Esophagus squamous epithelium (tissue), 5 donors: ENCODE measurements at places on chromosomes 6 and 20.

DNA sequence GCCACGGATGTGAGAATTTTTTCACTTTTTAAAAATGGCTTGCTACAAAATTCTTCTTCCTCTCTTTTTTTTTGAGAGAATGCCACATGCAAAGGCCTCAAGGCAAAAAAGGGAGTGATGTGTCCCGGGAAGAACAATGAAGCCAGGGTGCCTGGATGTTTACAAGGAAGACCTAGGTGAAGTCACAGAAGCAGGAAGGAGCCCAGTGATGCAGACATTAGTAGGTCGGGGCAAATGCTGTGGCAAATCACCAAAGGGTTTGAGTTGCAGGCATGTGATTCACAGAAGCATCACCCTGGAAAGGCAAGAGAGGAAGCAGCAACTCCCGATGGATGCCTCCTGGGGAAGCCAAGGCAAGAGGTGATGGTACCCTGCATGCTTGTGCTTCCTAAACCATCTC is 46.8 kb downstream of the FARS2 start:
- DNase-seq = no peak

DNA sequence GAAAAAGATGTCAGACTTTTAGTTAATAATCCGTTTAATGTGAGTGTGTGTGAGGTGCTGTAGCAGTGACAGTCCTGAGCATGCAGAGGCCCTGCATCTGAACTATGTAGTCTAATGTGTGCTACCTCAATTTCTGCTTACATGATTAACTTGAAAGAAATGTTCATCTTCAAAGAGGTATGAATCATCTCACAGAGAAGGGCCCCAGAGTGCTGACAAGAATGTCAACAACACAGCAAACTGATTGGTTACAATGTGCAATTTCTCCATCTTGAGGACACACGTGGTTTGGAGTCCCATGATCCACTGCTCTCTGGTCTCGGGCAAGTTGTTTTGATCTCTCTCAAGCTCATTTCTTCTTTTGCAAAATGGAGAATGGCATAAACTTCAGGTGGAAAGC is 61.7 kb upstream of the EMILIN3 start:
- no peak for DNase-seq

- no peak for DNase-seq
Observed at GRCh38 chr6:38836585-38836984, 121.5 kb downstream of the DNAH8 start.

GRCh38 chr20:48932375-48932941 is 10.9 kb downstream of the ARFGEF2 start:
- DNase-seq = no peak

DNA sequence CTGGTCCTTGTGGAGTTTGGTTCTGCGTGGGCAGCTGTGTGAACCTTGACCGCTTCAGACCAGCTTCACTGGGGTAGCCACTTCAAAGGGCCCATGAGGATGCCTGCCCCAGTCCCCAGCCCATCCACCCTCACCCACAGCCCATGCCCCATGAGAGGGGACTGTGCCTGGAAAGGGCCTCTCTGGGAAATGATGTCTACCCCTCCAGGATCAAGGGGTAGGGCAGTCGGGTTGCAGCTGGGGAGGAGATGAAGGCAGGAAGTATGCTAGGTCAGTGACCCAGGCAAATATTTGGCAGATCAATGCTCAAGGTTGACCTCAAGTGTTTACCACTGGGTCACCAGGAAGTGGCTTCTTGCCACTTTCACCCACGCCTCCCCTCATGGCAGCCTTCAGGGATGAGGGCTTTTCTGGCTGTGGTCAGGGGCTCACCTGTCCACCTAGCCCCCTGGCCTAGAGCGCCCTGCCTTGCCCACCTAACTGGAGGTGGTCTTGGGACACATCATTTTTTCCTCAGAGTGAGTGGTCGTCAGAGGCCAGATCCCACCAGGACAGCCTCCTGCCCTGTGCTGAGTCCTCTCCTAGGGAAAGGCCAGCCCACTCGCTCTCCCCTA is 109.5 kb downstream of the SNX5 start:
- DNase-seq = no peak
